Panc1 (cell line): ENCODE measurements at places on chromosomes 7 and 10. TPM values are rescaled to one million over a fixed set of nuclear protein-coding genes. Genes with fewer than 3 reads are reported as not detected.

GBX1 gene
- not detected for total RNA-seq

ACTL6B gene
- not detected for total RNA-seq

DNA sequence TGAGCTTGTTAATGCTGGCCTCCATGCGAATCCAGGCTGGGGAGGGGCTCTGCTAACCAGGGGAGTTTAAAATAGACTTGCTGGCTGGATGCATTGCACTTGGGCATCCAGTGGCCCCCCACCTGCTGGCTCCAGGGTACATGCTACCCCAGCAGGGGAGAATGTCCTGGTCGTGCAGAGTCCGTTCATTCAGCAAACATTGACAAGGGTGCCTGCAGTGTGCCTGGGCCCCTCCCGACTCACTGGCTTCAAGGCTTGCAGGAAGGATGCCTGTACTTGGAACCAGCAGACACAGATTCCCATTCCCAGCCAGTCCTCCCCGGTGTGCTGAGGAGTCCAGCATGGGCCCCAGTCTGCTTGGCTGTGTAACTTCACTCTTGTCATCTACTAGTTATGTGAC is 1.5 kb downstream of the SLC29A3 start:
- no peak for DNase-seq

NEBL gene
- 32.3 TPM for total RNA-seq

RBP4 gene
- total RNA-seq, result 6.9 TPM

CSGALNACT2 gene
- 22.3 TPM for total RNA-seq

- DNase-seq, result no peak
Observed at GRCh38 chr7:40810274-40810673, 675.5 kb downstream of the SUGCT start.

GRCh38 chr7:51235593-51236313 is 80.9 kb downstream of the COBL start:
- DNase-seq, result no peak

DNA sequence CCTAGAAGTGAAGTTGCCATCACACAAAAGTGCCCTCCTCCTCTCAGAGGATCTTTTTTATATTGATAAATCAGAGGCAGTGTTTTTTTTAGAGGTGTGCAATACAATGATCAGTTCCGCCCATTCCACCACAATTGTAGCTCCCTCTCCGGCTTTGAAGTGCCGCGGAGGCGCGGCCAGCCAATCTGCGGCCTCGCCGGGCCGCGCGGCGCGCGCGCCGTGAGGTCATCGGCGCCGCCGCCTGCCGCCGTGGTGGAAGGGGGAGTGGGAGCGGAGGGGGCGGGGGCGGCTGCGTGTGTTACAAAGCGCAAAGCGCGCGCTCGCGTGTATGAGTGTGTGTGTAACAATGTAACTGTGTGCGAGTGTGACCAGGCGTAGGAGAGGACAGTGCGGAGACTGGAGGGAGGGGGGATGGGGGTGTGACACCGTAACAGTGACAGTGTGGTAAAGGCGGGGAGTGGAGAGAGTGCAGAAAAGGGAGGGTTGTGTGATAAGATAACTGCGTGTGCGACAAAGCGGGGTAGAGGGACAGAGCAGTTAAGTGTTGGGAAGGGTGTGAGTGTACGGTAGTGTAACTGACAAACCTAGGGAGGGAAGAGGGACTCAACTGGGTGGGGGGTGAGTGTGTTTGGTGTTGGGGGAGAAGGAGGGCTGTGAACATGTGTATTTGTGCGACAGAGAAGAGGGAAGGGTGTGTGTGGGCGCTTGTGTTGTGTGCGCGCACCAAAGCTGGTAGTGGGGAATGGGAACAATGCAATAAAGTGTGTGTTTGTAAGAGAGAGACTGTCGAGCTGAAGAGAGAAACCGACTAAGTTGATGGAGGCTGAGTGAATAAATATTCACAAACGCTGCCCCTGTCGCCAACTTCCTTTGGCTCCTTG is at the start of gene SP8:
Gene SP8, minus strand, starts transcription at position 108 of the 881 bp plus-strand sequence. Its CDS starts 88 bp downstream, at position 20.
- DNase-seq, result no peak

DNA sequence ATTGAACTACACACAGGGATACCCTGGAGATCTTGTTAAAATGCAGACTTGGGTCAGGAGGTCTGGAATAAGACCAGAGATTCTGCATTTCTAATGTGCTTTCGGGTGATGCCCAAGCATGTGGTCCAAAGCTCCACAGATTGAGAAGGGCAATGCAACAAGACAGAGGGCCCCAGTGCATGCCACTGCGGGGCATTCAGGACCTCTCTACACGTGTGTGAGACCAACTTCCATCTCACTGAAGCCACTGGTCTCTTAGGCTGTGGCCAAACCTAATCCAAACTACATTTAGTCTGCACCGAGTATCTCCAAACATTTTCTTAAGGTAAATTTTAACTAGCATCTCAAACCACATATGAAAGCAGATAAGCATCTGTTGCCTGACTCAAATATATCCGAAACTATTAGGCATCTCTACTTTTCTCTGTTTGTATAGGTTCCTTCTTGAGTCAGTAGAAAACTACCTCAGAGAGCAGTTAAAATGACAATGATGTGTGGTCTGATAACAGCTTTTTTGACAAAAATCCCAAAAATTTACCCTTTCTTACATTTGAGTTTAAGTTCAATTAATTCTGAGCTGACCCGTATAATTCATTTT is 107.5 kb downstream of the ELMO1 start:
- no peak for DNase-seq

GRCh38 chr10:122102146-122102868 is 113.3 kb downstream of the TACC2 start:
- no peak for DNase-seq

DNA sequence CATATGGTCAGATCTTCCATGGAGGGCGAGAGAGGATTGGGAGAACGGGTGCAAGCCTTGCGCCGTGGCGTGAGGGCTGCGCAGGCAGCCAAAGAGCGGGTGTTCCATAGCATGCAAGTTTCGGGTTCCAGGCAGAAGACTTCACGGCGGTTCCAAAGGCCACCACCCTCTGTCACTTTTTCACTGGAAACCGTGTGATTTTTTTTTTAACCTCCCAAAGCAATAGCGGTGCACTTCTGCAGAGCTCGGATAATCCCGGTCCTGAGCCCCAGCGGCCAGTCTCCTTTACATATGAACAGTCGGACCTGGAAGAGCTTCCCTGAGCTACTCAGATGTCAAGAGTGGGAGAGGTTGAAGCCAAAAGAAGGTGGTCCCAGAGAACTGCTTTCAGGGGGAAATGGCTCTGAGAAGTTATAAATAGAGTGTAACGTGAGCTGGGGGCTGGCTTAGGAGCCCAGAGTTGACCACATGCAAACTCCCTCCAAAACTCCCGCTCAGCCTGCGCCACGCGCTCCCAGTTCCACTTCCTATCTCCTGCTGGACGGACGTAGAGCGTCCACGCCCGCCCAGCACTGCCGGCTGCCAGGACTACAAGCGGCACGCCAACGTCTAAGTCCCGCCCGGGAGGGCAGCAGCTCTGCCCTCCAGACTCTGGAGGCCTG is at the start of gene MEOX2:
Gene MEOX2, minus strand, starts transcription at position 389 of the 662 bp plus-strand sequence. Its CDS starts 281 bp downstream, at position 108.
- DNase-seq, result no peak

DNA sequence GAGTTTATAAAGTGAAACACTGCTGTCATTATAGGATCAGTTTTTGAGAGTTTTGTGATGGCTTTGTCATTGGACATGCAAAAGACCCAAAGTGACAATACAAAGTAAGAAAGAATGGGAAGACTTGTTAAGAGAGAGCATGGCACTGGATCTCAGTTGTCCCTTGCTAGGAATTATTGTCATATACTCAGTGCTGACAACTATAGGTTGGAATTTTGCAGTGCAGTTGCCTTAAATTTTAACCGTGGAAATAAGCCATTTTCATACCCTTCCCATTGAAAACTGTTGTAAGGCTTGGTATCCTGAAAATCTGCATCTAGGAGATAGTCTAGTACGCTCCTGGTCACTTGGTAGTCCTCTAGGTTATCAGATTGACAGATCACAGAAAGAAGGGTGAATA is 1156.7 kb downstream of the GATA3 start:
- DNase-seq, result no peak

GRCh38 chr7:116528008-116528789 is 3.4 kb downstream of the CAV1 start:
- no peak for DNase-seq

YKT6 gene
- 207 TPM for total RNA-seq

GFRA1 gene
- total RNA-seq, result 0.10 TPM

GRCh38 chr10:35386594-35387174 is 50.4 kb downstream of the CCNY start:
- no peak for DNase-seq

DNA sequence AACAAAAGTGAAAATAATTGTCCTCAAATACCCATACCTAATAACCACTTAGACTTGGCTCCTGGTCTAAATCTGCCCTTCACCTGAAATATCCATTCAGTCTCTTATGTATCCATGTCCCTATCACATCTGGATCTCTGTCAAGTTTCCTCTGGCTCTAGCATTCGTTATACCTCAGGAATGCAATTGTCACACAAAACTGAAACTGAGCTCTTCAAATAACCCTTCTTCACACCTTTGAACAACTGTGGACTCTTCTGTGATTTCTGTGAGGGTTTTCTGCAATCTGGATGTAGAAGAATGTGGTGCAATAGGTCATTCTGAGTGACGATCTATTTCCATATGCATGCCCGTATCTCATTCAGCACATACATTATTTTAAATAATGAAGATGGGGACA is 53.5 kb upstream of the FGL2 start:
- DNase-seq, result no peak

DNA sequence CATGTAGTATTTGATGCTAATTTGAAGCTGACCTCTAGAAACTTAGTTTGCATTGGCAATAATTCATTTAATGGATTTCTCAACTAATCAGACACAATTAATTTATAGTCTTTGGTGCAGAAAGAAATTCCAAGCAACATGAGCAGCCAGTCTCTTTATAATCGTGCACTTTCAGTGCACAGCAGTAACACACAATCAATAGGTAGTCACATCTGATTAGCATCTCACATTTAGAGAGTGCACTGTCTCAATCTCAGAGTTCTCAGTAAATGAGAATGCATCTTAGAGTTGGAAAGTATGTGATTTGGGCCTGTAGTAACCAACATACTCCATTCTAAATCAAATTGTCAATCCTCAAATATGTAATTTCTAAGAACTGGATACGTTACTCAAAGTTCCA is 377.6 kb downstream of the POM121L12 start:
- no peak for DNase-seq
